ENCODE measurements at places on chromosomes 7 and 10.

DNA sequence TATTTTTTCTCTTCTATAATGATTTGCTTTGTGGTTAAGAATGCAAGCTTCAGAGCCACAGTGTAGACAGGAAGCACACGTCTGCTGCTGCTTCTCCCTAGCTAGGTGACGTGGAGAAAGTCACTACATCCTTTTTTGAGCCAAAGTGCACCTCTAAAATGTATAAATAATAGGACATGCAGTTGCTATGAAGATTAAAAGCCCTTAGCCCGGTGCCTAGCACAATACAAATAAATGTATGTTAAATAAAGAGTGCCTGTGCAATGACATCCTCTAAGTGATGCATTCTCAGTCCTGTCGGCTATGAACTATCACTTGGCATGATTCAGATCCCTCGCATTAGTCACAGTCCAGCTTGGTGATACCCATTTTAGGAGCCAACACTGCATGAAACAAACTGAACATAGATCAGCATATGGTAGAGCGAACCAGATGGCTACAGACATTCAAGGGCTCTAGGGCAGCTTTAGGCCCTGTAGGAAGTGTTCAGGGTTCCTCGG, 4.8 kb upstream of the TRDMT1 start:
- no peak for DNase-seq

DNA sequence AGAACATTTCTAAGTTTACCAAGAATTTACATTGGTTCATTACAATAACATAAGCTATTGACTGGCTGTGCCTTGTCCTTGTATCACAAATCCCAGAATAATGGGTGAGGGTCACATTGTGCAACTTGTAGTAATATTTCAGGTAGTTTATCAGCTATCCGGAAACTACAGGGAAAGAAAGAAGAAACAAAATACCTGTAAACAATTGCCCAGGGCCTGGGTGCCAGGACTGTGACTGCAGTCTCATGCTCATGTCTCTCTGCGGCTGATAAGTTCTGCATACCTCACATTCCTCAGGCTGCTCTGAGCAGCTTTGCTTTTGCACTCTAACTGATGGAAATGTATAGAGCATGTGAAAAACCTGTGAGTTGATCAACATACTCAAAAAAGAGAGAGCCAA, 131.8 kb upstream of the TRIM24 start:
- DNase-seq: no peak

DNA sequence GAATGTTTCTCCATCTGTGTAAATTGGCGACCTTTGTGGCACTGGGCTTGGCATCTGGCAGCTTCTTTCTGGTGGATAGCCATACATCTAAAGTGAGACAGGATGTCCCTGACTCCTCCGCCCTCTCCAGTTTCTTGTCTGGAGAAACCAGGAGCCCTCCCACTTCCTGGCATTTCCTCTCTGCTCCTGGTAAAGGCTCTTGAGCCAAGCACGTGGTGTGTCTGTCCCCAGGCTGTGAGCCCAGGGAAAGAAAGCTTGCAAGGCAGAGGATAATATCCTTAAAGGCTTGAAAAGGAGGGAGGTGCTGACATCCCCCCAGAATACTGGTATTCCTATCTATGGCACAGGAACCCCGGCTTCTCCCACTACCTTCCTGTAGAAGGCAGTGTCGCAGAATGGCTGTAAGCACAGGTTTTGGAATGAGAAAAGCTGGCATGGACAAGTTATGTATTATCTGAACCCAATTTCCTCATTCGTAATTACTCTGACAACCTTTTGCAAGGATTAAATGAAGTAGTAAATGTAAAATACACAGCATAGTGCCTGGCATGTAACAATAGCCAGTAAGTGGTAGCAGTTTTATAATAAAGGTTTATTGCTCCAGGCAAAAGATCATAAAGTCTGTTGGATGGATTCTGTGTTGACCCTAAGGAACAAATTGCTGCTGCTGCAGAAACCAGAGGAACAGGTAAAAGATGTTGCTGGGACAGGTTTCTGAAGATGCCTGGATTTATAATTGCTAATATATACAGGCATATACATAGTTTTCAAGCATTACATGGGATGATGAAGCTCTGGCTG, 11.8 kb upstream of the ACSL5 start:
- DNase-seq: no peak

DNA sequence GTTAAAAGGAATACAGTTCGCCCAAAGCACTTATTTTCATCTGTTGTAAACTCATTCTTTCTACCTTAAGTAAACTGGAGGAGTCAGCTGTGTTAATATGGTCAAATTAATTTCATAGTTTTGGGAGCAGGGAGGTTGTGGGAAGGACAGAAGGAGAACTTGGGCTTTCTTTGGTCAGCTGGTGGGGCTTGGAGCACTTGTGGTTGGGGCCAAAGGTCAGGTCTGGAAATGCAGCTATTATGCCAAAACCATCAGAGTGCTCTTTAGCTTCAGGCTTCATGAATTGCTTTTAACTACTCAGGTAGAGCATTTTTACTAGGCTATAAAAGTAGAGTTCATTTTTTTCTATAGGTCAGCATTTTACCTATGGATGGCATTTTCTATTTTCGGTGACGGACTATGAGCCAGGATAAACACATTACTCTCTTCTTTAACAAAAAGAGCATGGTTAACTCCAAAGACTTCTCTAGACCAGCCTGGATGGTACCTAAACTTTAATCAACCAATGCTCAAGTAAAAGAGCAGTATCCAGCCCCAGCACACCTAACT, 30.0 kb downstream of the STEAP4 start:
- no peak for DNase-seq

GRCh38 chr7:2193575-2194305, 39.0 kb downstream of the MAD1L1 start:
- DNase-seq: no peak

DNA sequence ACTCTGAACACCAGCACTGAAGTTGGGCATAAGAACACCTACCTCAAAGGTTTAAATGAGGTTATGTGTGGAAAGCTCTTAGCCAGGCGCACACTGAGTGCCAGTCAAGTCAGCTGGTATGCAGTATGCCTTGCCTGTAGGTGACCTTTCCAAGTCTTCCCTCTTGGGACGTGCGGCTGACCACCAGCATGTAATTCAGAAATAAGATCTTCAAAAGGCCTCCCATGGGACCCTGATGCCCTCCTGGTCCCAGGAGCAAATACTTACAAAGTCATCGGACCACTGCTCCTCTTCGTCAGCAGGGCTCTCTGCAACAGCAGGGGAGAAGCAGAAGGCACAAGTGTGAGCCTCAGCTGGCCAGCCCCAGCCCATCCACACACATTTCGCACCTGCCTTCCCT, 40.8 kb downstream of the BLNK start:
- no peak for DNase-seq

- DNase-seq: no peak
Observed at GRCh38 chr7:24784277-24784676, 27.0 kb upstream of the GSDME start.

All from SIG-M5 (cell line).